Stimulated activated CD8-positive, alpha-beta memory T cell treated with anti-CD3 and anti-CD28 coated beads, Interleukin-2, amount 100 ng/mL, for 48 hours (primary cell): ENCODE measurements at places on chromosomes 5 and 9.

DNA sequence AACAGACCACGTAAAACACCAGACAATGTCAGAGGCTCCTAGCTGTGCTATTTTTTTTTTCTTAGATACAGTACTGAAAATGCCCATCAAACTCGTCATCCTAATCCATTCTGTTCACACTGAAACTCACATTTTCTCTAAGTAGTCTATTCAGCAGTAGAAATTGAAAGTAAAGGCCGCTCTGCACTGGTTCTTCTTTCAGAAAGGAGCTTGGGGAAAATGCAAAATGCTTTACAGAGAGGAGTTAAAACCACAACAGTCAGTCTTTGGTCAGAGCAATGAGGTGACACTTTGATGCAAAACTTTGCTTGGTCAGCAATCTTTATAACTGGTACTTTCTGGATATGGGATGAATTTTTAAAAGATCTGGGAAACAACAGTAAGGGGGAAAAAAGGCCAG is 43.8 kb upstream of the SUSD1 start:
- DNase-seq: no peak

DNA sequence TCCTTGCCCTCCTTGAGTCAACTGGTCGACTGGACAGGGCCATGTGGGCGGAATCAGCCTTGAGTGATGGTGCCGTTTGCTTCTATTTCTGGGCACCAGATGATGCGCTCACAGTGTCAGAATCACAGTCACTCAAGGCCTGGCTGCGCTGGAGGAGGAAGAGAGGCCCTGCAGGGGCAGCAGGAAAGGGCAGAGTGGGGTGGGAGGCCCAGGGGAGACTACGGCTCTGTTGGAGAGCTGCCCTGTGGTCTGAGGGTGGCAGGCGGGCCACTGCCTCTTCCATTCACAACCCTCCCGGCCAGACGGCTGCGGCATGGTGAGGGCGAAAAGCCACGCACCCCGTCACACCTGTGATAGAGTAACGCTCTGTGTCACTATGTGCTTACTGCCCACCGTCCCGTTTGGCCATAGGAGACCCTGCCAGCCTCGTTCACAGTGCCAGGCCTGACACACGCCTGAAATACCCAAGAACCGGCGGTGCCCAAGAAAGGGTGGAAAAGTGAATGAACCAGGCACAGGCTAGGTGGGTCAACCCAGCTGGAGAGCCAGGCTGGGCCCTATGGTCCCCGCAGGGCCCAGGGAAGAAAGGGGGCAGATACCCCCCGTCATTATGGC is 9.9 kb downstream of the PLPP7 start:
- DNase-seq: no peak

GRCh38 chr5:73944581-73944980 is 318.6 kb downstream of the ARHGEF28 start:
- DNase-seq: no peak

DNA sequence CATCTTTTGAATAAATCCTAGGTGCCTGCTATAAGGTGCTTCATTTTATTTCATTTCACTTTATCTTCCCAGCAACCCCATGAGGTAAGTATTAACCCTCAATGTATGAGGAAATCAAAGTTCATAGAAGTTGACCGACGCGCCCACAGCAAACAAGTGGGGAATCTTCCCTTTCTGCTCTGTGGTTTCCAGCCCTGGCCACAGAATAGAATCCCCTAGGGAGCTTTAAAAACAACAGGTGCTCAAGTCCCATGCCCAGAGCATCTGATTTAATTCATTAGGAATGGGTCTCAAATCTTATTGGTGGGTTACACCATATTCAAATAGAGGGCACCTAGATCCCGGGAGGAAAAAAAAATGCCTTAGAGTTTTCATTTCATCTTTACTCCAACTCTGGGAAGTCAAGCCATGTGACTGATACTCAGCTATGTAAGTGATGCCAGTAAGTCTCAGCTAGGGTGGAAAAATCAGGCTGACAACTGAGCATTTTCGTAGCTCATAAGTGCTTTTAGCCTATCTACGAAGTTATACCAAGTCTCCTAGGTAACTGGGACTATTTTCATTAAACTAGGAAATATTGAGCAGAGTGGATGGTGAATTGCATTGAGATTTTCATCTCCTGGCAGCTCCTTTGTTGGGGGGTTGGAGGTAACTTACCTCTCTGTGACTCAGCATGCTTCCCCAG is 353.4 kb upstream of the SLC30A5 start:
- no peak for DNase-seq

DNA sequence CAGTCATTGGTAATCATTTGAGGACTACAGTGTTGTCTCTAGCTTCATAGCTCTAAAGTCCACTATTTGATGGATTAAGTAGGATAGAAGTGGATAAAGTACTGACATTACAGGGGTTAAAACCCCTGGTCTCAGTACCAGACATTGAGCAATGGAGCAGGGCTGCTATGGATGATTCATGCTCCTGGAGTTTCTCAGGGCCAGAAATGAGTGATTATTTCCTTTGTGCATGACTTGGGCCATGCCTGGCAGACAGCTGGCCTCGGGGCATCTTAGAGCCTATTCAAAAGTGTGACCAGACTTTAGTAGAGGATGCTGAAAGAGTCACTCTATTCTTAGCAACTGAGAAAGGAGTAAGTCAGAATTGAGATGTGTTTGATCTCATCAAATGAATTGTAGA is 350.7 kb upstream of the TLE4 start:
- no peak for DNase-seq

- no peak for DNase-seq
Observed at GRCh38 chr5:27748847-27749246, 710.5 kb upstream of the CDH9 start.

DNA sequence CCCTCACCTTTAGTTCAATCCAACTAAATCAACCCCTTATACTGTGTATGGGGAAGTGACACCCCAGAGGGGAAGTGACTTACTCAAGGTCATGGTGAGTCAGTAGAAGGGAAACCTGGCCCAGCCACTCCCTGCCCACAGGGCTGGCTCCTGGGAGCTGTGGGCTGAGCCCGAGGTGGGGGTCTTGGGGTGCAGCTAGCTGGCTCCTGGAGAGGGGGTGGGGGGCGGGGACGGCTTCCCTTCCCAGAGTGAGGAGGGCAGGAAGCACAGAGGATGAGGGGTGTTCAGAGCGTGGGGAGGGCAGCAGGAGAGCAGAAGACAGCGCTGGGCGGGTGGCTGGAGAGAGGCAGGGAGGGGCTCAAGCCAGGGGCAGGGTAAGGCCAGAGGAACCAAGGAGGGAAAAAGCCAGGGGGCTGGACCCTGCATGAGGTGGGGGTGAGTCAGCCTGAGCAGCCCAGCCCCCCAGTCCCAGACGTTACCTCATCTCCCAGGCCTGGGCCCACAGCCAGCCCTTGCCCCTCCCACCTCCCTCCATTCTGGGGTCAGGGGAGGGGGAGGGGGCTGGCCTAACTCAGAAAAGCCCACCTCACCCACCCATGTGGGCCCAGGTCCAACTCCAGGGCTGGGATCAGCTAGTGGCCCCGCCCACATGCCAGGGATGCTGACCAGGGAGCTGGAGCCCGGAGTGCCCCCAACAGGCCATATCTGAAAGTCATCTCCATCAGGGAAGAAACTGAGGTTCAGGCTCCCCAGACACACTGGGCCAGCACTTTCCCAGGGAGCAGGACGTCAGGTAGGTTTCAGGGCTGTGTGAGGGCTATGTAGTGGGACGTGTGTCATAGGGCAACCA is 2.8 kb downstream of the PDLIM7 start:
- DNase-seq: no peak

DNA sequence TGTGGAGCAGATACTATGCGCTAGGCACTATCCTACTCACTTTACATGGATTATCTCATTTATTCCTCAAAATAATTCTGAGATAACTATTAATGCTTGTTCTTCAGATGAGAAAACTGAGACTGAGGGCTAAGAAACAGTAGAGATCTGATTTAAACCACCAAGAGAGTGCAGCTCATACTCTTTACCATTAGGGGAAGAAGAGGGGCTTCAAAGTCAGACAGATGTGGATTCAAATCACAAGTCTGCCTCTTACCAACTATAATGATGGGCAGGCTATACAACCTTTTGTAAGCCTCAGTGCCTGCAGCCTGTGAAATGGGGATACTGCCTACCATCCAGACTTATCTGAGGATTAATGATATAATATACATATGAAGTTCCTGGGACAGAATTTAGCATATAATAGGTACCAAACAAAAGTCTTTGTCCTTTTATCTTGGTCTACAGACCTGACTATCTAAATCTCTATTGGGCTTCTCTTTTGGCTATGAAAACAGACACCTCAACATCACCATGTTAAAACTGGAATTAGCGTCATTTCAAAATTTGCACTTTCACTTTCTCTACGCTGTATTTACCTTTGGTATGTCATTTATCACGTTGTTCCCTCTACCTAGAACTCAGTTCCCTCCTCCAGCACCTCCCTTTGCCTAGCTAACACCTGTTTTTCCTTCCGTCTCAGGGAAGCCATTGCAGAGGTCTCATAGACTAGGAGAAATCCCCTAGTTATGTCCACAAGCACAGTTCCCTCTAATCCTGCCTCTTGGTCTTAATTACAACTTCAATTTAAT is 13.8 kb upstream of the TMEM267 start:
- DNase-seq: no peak

GRCh38 chr5:143350751-143351602 is 52.5 kb downstream of the NR3C1 start:
- no peak for DNase-seq

GRCh38 chr9:115207003-115207836 is 89.3 kb upstream of the TNC start:
- DNase-seq: no peak

DNA sequence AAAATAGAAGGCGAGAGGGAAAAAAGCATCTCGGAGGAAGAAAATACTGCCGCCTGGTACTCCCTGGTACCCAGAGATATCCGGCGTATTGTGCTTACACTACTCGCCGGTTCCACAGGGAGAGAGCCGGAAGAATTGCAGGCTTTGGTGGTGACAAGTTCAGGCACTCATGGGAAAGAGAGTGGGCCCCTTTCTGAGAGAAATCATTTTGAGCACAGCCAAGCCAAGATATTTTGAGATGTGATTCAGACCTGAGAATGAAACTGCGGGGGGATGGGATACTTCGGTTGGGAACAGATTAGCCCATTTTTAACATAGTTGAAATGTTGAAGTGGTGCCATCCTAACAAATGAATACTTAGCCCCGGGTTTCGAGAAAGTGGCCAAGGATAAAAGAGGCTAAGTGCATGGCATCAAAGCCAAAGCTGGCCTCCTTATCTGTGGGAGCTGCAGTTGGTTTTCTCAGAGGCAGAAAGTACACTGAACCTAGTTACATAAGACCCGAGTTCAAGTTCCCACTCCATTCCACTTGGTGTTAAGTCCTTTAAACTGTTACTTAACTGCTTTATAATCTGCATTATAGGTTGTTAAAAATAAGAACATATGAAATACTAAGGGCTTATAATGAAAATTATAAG is 62.7 kb downstream of the SLC1A3 start:
- DNase-seq: no peak

DNA sequence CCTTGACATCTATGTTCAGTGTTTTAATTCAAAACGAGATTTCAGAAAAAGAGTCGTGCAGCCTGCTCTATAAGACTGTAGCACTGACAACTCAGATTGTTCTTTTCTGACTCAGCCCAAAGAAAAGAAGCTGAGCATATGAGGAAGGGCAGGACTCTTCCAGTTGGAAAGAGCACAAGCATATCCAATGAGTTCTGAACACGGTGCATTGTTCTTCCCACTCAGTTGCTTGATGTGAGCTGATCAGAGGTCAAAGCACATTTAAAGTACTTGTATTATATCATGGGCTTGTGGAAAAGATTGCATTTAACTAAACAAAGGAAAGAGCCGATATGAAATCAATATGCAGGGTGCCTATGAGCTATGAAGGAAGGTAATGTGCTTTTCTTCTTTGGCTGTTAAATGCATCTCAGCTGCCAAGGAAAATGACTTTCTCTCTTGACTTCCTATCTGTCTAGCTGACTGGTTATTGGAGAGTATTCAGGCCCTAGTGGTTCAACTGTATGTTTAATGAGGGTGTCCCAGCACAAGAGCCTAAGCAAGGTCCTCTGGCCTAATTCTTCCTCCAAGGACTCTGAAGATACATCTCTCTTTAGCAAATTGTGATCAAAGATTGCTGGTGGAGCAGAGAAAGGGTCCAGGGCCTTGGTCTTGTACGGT is 226.6 kb upstream of the PPP1R2B start:
- no peak for DNase-seq

DNA sequence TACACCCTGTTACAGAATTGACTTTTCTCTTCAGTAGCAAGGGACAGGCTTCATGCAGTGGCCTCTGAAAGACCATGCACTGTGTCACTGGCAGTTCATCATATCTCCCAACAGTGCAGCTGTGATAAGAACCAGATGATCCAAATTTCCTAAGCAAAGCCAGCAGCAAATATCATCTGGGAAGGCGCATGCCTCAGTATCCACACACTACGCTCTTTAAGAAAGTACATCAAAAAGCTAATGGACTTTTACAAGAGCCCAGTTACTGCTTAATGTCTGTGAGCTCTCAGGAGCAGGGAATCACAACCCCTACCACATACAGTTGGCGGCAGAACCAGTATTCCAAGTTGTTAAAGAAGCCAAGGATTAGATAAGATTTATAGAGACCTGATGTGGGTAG is 25.1 kb downstream of the ADAMTSL1 start:
- no peak for DNase-seq

- DNase-seq: no peak
Observed at GRCh38 chr5:176750144-176750543, 60.2 kb upstream of the UNC5A start.

DNA sequence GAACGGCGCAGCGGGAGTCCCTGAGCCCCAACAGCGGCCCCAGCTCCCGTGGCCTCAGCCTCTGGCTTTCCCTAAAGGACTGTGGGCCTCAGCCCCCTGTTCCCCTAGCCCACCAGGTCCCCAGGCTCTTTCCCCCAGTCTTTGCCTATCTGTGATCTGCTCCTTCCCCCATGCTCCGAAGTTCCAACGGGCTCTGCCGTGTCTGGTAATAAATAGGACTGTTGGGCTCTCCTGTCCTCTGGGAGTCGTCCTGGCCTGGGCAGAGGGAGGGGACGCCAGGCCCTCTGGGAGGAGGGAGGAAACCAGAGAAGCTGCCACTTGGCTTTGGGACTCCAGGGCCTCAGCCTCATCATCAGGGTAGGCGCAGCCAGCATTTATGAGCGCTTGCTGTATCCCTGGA is 28.1 kb downstream of the ADGRD2 start:
- no peak for DNase-seq

DNA sequence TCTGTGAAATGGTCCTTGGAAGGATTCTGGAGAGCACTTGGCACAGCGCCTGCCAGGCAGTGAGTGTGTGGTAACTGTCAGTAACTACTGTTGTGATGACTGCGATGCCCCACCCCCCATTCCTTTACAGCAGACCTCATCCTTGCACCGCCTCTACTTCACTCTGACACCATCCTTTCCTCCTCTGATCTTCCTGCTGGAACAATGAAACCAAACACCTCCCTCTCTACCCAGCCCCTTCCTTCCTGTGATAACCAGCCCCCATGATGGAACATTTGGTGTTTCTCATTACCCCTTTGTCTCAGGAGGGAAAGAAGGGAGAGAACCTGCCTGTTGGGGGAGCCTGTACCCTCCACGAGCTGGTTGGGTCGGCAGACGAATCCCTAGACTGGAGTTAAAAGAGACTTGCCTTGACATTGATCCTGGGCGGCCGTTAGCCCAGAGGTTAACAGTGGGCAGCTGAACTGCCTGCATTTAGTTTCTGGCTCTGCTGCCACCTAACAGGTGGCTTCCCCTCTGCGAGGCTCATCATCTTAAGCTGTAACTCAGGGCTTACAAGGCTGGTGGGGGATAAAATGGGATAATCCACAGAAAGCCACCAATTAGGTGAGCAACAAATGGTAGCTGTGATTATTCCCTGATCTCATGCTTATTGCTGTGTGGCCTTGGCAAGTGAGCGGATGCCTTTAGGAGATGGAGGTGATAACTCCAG is 34.2 kb upstream of the GRPEL2 start:
- DNase-seq: no peak
